ENCODE measurements at places on chromosomes 2 and 18.
A peak's percentile ranks its signal among the peaks of the same experiment; 100 is the strongest.

GRCh38 chr2:150605664-150606063, 118.2 kb upstream of the RND3 start:
- DNase-seq = no peak

- DNase-seq = peak; percentile 64
These were observed 51.2 kb upstream of the ALPP start for GRCh38 chr2:232327105-232328031.

DNA sequence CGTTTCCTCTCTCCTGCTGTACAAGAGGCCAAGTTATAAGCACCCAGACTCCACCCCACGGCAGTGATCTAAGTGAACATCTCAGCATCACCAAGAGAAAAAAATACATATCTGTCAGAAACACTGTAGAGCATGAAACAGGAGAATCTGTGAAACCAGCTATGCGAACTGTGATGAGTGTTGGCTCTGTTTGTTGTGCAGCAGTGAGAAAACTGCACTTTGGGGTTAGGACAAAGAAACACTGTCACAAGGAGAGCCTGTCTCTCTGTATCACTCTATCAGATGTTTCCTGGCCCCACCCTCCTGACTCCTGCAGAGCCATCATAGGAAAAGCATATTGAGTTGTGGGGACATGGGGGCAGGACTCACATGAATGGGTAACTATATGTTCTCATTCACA, 87.1 kb downstream of the LAMA3 start:
- no peak for DNase-seq

- DNase-seq = no peak
These were observed 65.7 kb upstream of the SERPINE2 start for GRCh38 chr2:224104668-224105386.

- DNase-seq = no peak
These were observed 660.1 kb upstream of the SLC8A1 start for GRCh38 chr2:41111836-41112627.

DNA sequence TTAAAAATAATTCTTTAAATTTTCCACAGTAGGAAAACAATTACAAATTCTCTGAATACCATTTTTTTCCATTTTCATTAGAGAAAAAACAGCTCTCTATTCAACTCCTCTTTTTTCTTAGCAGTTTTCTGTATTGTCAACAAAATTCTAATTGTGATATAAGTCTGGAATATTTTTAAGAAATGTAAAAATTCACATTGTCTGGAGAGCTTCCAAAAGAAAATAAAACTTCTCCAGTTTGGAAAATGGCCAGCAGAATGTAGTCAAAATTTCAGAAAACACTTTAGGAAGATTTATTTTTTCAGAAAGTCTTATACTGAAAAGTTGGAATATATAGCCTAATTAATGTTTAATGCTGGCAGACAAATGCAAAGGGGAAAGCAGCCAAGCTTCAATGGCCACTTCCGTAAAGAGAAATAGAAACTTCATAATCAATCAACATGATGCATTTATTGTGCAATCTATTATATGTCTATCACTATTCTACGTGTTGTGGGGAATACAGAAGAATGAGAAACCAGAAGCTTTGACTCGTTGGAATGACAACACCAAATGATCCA, 733.2 kb upstream of the PKDCC start:
- no peak for DNase-seq

GRCh38 chr2:149329489-149330126, 779 bp upstream of the LYPD6 start:
- DNase-seq = no peak

DNA sequence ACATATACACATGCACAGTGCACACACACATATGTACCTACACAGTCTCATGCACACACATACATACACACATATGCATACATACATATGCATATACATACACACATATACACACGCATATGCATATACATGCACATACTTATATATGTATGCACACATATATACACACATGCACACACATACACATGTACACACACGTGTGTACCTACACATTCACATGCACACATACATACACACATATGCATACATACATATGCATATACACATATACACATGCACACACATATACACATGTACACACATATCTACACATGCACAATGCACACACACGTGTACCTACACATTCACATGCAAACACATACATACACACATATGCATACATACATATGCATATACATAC, 100.3 kb upstream of the TWIST2 start:
- DNase-seq = no peak

- DNase-seq = no peak
These were observed 628 bp downstream of the CREG2 start for GRCh38 chr2:101386599-101387150.

- no peak for DNase-seq
These were observed 79.3 kb downstream of the SDC1 start for GRCh38 chr2:20145497-20146193.

DNA sequence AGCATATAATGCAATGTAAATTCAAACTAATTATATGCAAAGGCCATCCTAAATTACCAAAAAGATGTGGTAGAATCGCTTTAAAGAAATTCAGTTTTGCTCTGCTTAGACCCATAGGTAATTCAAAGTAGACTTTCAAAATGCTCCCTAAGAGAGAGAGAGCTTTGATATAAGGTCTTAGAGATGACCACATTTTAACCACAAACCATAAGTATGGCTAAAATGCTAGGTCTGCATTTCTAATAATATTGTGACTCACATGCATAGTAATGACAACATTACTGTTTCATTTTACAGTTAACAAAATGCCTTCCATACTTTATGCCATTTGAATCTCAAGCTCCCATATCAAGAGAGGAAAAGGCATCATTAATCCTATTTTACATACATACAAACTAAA, 144.5 kb downstream of the RAD51AP2 start:
- no peak for DNase-seq

DNA sequence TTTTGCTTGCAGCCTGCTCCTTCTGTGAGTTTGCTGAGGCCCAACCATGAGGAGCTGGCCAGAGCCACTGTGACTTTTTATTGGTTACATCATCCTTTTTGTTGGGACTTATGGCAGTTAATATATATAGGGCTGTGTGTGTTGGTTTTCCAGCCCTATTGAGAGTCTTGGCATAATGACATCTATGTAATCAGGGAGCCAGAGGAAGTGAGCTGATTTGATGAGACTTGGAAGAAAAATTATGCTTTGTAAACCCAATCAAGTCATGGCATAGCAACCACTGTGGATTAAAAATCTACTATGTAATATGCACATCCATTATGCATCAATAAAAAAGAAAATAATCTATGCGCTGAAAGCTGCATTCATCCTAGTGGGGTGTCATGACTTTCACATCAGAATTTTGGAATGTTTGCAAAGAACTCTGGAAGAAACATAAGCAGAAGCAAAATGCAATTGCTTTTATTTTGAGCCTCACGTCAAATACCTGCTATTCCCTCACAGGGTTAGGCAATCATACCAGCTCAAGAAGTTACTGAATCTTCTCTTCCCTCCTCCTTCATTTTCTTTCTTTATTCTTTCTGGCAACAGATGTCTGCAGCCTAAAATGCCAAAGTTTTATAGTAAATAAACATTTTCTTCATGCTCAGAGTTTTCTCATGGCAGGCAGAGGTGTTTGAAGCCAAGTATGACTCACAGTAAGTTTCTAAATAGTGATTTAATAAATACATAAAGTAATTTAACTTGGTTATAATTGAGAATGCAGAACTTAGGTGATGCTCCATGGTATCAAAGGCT, 308.5 kb downstream of the KCNS3 start:
- no peak for DNase-seq

DNA sequence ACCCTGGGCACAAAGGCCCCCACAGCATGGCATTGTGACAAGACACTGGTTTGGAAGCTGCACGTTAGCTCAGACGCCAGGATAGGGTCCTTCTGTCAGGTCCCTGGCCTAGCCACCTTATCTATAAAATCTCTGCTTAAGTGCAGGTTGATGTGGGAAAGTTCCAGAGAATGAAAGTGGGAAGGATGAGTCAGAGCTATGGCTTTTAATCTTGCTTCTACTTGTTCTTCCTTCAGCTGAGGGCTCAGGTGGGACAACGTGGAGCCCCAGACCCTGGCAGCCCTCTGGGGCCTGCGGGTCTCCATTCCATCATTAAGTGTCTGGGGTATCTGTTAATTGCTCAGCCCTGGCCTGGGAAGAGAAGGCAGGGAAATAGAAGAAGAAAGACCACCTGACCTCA, 64.5 kb downstream of the CELF4 start:
- DNase-seq = no peak

GRCh38 chr2:113198048-113198789, 24.4 kb downstream of the PSD4 start:
- no peak for DNase-seq

- no peak for DNase-seq
These were observed 361.7 kb upstream of the MYT1L start for GRCh38 chr2:2692599-2693389.

DNA sequence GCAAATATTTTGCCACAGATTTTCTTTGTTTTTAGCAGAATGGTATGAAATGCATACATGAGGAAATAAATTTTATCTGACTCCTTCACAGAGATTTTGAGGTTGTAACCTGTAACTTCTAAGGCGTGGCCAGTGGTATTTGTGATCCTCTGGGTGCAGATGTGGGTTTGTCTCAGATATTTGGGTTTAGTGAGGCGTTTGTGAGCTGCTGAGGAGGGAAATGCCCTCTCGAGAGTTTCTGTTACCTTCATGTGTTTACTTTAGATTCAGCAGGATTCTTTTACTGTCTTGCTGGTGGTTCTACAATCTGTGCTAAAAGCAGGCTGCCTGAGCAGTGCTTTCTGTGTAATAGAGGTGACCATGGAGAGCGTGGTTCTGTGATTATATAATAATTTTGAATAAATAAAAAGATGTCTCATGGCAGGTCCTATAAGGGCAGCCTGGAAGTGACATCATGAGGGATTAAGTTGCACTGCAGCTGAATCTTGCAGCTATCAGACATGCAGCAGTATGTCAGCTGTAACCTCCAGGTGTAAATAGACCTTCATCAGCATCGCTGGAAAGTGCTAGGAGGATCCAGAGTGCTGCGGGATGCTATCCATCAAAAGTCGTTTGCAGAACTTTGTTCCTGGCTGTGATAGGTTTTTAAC, 34.1 kb downstream of the TANC1 start:
- no peak for DNase-seq

GRCh38 chr2:132448771-132449170, 32.2 kb downstream of the GPR39 start:
- DNase-seq = no peak

DNA sequence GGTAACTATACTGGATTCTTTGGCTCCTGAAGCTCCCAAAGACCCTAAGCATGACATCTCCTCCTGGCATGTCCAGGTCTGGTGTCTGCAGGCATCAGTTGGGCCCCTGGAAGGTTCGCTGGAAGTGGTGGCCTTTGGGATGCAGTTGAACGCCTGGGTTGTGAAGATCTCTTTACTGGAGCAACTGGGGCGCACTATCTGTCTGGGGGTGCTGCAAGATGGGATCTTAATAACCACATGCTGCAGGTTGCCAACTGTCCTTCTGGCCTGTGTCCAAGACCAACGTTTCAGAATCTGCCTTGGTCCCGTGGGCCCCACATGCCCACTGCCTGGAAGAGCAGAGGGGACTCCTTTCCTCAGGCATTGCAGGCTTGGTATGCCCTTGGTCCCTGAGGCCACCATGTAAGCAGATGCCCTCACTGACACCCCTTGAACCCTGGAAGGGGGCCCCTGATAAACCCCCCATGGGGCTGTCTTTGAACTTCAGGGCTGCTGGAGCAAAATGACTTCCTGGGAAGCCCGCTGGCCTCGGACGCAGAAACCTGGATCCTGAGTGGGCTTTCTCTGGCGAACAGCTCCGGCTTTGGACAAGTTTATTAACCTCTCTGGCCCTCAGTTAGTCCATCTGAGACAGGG, 101.9 kb downstream of the TWIST2 start:
- no peak for DNase-seq

DNA sequence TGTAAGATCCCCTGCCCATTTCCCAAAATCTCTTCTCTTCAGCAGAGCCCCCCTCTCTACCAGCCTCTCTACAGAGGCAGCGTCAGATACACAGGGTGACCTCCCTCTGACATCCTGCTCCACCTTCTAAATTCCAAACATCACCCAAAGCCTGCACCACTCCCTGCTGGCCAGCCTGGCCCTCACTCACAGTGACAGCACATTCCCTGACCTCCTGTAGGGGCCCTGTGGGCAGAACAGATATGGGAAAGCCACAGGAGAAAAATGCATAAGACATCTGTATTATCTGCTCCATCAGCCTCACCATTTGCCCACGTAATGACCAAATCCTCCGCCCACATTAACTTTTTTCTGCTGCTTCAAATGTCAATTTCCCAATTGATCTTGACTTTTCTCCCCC, 40.6 kb downstream of the TRABD2A start:
- no peak for DNase-seq

DNA sequence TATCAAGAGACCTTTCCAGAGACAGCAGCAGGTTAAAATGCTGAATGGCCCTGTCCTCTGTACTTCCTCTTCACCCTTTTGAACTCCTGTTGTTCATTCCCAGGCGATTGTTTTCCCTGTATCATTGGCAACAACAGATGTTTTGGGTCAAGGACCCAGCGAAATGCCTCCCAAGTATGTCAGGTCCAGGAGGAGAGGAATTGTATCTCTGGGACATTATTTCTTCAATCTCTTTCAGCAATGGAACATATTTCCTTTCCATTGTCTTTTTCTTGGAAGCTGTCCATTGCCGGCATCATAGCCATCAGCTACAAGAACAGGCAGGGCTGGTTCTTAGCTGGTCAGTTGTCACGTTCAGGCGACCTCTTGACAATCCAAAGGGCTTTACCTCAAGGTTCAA, 76.2 kb downstream of the NRP2 start:
- no peak for DNase-seq

DNA sequence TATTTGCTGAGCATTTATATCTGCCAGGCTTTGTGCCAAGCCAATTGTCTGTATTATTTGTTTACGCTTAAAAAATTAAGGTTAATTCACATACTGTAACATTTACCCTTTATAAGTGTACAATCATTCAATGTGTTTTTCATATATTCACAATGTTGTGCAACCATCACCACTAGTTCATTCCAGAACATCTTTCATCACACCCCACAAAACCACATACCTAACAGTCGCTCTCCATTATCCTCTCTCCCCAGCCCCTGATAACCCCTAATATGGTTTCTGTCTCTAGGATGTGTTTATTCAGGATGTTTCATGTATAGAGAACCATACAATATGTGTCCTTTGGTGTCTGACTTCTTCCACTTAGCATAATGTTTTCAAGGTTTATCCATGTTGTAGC, 234.1 kb downstream of the INSIG2 start:
- no peak for DNase-seq

- DNase-seq = no peak
These were observed 233.4 kb downstream of the NDUFA10 start for GRCh38 chr2:239791526-239792404.

- DNase-seq = no peak
These were observed 52.0 kb downstream of the FHOD3 start for GRCh38 chr18:36349552-36349951.

GRCh38 chr2:166376873-166377272, 1.1 kb upstream of the SCN9A start:
- no peak for DNase-seq

- no peak for DNase-seq
These were observed 484 bp downstream of the APCDD1 start for GRCh38 chr18:10454681-10455557.

- DNase-seq = no peak
These were observed 278.8 kb upstream of the SLC14A2 start for GRCh38 chr18:45336448-45336847.

GRCh38 chr2:212282671-212283261, 255.8 kb downstream of the ERBB4 start:
- DNase-seq = no peak

GRCh38 chr2:26988058-26988860, 17.8 kb downstream of the MAPRE3 start:
- DNase-seq = no peak

GRCh38 chr18:3454365-3455089, 4.6 kb downstream of the TGIF1 start:
- DNase-seq = no peak

GRCh38 chr2:219441451-219442255, 7.0 kb downstream of the SPEG start:
- no peak for DNase-seq

Data from stimulated activated CD8-positive, alpha-beta memory T cell treated with anti-CD3 and anti-CD28 coated beads, Interleukin-7, amount 100 ng/mL, for 48 hours (primary cell).